ENCODE measurements at places on chromosomes 12 and 14. TPM values are rescaled to one million over a fixed set of nuclear protein-coding genes. Genes with fewer than 3 reads are reported as not detected.

Gene PDZRN4
- not detected for total RNA-seq

Gene ACOT6
- not detected for total RNA-seq

Gene ACVR1B
- total RNA-seq, result 8.6 TPM

Gene MGAT2
- 32.7 TPM for total RNA-seq

Gene RTL1
- total RNA-seq, result not detected

Gene CLEC2A
- not detected for total RNA-seq

Gene TRMT61A
- 9.9 TPM for total RNA-seq

Gene ZBTB42
- total RNA-seq, result 1.3 TPM

Gene CYP27B1
- total RNA-seq, result 7.9 TPM

Gene KCNC2
- total RNA-seq, result not detected

Gene WASHC3
- total RNA-seq, result 30.7 TPM
